CD8-positive, alpha-beta T cell (primary cell): ENCODE measurements at places on chromosomes 16 and 17. TPM values are rescaled to one million over a fixed set of nuclear protein-coding genes. Genes with fewer than 3 reads are reported as not detected.

The TM4SF5 gene
- not detected for total RNA-seq

The KRT20 gene
- not detected for total RNA-seq

The CDC42EP4 gene
- total RNA-seq = 4.4 TPM

DNA sequence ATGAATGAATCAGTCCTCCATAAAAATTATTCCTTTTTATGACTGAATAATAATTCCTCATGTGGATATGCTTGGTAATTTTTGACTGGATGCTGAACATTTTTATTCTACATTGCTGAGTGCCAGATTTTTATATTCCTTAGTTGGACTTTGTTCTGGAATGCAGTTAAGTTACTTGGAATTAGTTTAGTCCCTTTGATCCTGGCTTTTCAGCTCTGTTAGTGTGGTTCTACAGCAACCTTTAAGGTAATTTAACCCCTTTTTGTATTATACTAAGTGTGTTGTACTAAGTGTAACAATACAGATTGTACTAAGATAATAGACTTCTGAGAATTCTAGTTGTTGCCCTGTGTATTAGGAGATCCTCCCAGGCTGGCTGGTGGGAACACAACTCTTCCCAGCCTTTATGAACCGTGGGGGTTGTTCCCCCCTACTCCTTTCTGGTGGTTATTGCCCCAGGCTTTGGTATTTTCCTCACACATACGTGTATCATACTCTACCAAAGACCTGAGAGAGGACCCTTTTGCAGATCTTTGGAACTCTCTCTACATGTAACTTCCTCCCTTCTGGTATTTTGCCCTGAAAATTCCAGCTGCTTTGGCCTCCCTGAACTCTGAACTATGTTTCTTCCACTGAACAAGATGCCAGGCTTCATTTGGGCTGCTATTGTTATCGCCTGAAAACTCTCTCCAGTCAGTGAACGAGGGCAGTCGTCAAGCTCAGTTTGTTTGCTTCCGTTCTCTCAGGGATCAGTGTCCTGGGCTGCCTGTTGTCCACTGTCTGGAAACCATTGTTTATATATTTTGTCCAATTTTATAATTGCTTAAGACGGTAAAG is 30.5 kb downstream of the TANGO6 start:
- DNase-seq = no peak

The CDRT4 gene
- total RNA-seq = 1.1 TPM

DNA sequence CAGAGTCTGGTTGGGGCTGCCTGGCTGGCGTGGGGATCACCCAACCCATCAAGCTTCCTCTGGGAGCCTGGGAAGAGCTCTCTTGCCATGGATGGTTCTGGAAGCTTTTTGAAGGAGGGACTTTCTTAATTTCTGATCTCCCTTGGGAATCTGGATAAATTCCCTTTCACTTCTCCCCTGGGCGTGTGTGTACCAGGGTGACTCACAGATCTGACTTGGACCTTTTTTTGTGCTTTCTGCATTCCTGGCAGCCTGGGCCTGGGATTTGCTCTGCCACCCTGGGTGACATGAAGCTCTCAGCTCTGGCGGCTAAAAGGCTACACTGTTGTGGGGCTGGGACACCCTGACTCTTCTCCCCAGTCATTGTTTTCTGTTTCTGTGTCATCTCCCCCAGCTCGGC is 70.1 kb downstream of the ABCC1 start:
- no peak for DNase-seq

- DNase-seq = no peak
Measured at GRCh38 chr17:49114703-49115102, 17.9 kb upstream of the B4GALNT2 start.

The CCL4 gene
- total RNA-seq = 26.2 TPM

DNA sequence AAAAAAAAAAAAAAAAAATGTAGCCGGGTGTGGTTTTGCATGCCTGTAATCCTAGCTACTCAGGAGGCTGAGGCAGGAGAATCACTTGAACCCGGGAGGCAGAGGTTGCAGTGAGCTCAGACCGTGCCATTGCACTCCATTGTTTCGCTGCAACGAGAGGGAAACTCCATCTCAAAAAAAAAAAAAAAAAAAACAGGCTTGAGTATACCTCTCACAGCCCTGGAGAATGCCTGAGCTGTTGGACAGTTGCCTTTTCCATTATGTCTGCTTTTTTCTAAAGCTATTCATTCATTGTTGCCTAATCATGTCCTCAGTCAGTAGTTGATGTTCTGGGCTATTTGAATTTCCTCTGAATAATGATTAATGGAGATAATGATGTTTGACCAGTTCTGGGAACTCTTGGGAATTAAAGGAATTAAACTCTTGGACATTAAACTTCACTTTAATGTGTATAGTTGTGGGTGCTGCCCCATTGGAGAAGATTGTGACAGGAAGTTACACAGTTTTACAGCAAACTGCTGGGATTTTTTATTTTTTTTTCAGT is 11.8 kb downstream of the HMOX2 start:
- DNase-seq = no peak

DNA sequence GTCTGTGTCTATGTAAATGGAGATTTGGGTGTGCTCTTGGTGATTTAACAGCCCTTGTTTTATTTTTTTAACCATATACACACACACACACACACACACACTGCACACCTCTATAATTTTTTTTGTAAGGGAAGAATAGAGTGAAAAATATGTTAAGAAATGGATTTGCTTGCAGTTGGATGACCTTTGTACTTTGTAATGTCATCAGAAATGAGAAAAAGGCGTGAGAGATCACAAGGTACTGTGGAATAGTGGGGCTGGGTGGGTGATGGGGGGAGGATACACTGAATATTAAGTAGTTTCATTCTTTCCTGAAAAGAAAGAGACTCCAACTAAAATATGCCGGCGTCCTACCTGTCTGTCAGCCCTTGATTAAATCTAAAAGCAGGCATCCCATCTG is 38.7 kb downstream of the SALL1 start:
- no peak for DNase-seq

The NPIPB6 gene
- 2.0 TPM for total RNA-seq

DNA sequence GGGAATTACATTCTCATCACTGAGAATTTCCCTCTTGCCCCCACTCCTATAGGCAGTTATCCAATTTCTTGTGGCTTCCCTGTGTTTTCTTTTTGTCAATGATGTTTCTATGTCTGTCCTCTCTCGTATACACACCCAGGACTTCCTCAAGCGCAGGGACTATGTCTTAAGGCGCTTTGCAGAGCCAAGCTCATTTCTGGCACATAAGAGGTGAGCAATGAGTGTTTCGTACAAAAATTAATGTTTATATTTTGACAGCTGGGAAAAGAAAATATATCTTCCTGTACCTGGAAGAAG is 947 bp downstream of the DDX42 start:
- no peak for DNase-seq
